ENCODE measurements at places on chromosomes 11 and 22. TPM values are rescaled to one million over a fixed set of nuclear protein-coding genes. Genes with fewer than 3 reads are reported as not detected.

EIF4G2 gene
- 338 TPM for polyA plus RNA-seq

USP2 gene
- polyA plus RNA-seq: 10.1 TPM

PAK1 gene
- 62.6 TPM for polyA plus RNA-seq

SCGB1D1 gene
- not detected for polyA plus RNA-seq

MTFP1 gene
- 10.5 TPM for polyA plus RNA-seq

PIH1D2 gene
- 2.5 TPM for polyA plus RNA-seq

TSSK2 gene
- not detected for polyA plus RNA-seq

GALNT18 gene
- 8.1 TPM for polyA plus RNA-seq

C11orf42 gene
- polyA plus RNA-seq: not detected

OSM gene
- not detected for polyA plus RNA-seq

OR8B8 gene
- polyA plus RNA-seq: not detected

MIAT gene
- polyA plus RNA-seq: 12.9 TPM

CAPN5 gene
- 23.2 TPM for polyA plus RNA-seq

CABP4 gene
- polyA plus RNA-seq: 4.8 TPM

TMPRSS6 gene
- 45.4 TPM for polyA plus RNA-seq

SLC22A6 gene
- polyA plus RNA-seq: 2.0 TPM

NAALADL1 gene
- polyA plus RNA-seq: 24.0 TPM

MS4A14 gene
- not detected for polyA plus RNA-seq

CBLIF gene
- polyA plus RNA-seq: not detected

OR2AT4 gene
- not detected for polyA plus RNA-seq

CASTOR1 gene
- 6.8 TPM for polyA plus RNA-seq

OR10D3 gene
- not detected for polyA plus RNA-seq

USH1C gene
- polyA plus RNA-seq: 20.5 TPM

DNAJB7 gene
- polyA plus RNA-seq: not detected

Measured in brain (organoid and tissue), 16 donors.